ENCODE measurements at places on chromosomes 11 and 22.
A peak's percentile ranks its signal among the peaks of the same experiment; 100 is the strongest.

DNA sequence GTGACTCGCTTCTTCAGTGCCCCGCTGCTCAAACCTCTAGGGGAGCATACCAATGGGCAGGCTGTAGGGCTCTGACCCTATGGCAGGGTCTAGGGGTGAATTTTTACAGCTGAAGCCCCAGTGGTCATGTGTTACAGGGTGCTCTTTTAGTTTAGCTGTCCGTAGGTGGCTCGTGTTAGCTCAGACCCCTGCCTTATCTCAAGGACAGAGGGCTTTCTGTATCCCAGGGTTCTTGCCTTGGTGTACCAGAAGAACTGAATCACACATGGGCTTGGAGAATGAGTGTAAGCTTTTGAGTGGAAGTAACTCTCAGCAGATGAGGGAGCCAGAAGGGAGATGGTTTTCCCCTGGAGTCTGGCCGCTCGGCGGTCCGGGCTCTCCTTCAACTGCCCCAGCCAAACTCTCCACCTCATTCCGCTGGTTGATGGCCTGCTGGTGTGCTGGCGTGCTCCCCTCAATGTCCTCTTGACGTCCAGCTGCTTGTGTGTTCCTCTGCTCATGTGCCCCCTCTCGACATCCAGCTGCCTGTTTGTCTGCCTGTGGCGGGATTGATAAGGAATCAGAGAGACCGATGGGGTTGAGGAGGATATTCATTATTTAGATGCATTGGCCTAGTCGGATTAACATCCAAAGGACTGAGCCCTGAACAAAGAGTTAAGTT, 37.5 kb downstream of the BIRC2 start:
- peak overlapping the region; percentile 16 for H3K27ac ChIP-seq
- H3K36me3 ChIP-seq, result no peaks in the 10 kb centered on the region
- no peak for DNase-seq
- H3K4me1 ChIP-seq, result no peaks in the 10 kb centered on the region
- H3K4me3 ChIP-seq, result no peak overlapping the region
- no peaks in the 10 kb centered on the region for H3K27me3 ChIP-seq

DNA sequence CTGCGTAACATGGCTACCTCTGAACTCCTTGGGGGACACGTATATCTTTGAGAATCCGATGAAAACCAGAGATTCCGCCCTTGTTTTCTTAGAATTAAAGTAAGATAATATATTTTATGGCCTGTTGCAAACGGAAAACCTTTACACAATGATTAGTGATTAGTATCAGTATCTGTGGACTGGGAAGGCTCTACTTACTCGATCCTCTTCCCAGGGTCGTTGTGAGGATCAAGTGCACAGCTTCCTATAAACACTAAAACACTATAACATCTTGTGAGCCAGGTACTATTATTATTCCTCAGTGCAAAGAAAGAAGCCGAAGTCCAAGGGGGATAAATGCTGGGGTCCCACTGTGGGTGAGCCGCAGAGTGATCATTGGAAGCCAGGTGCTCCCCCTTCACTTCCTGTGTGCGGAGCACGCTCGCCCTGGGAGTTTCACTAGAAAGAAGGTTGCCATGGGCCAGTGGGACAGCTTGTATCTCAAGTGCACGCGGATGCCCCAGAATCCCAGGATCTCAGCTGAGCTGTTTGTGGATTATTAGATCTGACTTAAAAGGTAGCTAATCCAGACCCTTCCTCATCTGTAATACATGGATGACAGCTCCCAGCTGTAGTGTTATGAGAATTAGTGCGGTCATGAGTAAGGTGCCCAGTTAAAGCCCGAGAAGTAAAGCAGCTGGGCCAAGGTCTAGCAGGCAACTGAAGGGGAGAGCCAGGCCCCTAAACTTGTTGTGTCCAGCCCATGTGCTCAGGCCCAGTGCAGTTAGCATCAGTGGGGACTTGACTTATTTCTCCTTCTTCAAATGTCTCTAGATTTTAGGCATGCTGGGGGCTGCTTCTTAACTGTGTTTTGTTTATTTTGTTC, 839 bp downstream of the CBY1 start:
- DNase-seq, result no peak
- no peaks in the 10 kb centered on the region for H3K27me3 ChIP-seq
- peak overlapping the region; percentile 100 for H3K4me3 ChIP-seq
- H3K36me3 ChIP-seq, result no peaks in the 10 kb centered on the region

DNA sequence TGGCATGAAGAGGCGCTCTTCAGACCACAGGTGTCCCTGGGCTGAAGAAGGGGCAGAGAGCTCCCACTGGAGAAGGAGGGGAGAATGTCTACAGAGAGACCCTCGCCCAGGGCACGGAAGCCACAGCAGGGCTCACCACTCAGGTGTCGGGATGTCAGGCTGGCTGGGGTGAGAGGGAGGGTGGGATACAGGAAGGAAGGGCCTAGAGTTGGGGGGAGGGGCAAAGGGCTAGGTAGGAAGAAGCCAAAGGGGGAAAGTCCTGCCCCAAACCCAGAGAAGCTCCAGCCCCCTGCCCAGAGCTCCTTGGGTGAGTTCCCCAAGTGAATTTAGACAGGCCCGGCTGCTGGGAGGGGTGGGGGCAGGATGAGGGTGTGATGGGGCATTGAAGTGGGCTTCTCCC, 232.0 kb downstream of the CEP164 start:
- no peaks in the 10 kb centered on the region for H3K4me1 ChIP-seq
- H3K27me3 ChIP-seq, result no peaks in the 10 kb centered on the region
- H3K36me3 ChIP-seq, result no peaks in the 10 kb centered on the region

GRCh38 chr22:49306632-49307480, 520.8 kb downstream of the BRD1 start:
- no peaks in the 10 kb centered on the region for H3K27me3 ChIP-seq
- H3K36me3 ChIP-seq, result no peaks in the 10 kb centered on the region
- H3K4me1 ChIP-seq, result no peaks in the 10 kb centered on the region

DNA sequence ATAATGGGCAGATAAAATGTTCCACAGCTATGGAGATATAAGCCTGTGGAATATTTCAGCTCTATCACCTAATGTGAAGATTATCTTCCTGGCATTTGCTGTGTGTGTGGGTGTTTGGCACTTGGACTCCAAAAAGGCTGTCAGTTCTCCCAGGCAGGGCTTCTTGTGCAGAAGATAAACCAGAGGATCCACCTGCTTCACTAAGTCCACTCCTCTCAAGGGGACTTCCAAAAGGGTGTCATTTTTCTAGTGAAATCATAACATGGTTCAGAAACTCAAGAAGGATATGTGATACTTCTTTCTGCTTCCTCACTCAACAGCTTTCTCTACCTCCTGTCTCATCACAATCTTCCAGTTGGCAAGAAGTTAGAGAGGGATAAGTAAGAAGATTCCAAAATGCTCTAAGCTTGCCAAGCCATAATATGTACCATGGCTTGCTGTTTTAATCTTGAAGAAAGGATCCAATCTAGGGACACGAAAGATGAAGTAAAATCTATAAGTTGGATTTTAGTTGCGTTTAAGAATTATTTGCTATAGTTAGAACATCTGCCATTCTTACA, 206.2 kb upstream of the MTMR2 start:
- no peak overlapping the region for H3K27ac ChIP-seq
- DNase-seq, result no peak
- H3K27me3 ChIP-seq, result no peaks in the 10 kb centered on the region

GRCh38 chr11:14179116-14179820, 179.7 kb downstream of the RRAS2 start:
- no peak for DNase-seq
- H3K36me3 ChIP-seq, result no peaks in the 10 kb centered on the region
- no peak overlapping the region for H3K27ac ChIP-seq
- no peaks in the 10 kb centered on the region for H3K4me1 ChIP-seq

- H3K4me1 ChIP-seq, result no peaks in the 10 kb centered on the region
- no peak for DNase-seq
- no peak overlapping the region for H3K4me3 ChIP-seq
- H3K27ac ChIP-seq, result no peak overlapping the region
- H3K27me3 ChIP-seq, result no peaks in the 10 kb centered on the region
- no peaks in the 10 kb centered on the region for H3K36me3 ChIP-seq
Measured at GRCh38 chr22:45254789-45255278, 14.1 kb upstream of the KIAA0930 start.

DNA sequence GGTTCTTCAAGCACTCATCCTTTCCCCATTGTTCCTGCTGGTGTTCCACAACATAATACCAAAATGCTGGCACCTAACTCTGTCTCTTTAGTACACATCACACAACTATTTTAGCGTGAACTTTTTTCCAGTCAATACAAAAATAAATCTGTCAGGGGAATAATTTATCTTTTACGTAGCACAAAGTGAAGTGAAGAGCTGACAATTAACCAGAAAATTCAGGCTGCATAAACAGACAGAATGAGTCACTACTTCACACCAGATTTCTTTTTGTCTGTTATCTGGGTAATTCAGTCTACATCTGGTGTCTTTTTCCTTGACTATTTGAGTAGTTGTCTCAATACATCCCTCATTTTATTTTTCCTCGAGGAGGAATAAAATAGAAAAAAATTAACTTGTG, 7.9 kb upstream of the ETS1 start:
- no peak for DNase-seq
- H3K36me3 ChIP-seq, result no peaks in the 10 kb centered on the region
- H3K4me3 ChIP-seq, result no peak overlapping the region

DNA sequence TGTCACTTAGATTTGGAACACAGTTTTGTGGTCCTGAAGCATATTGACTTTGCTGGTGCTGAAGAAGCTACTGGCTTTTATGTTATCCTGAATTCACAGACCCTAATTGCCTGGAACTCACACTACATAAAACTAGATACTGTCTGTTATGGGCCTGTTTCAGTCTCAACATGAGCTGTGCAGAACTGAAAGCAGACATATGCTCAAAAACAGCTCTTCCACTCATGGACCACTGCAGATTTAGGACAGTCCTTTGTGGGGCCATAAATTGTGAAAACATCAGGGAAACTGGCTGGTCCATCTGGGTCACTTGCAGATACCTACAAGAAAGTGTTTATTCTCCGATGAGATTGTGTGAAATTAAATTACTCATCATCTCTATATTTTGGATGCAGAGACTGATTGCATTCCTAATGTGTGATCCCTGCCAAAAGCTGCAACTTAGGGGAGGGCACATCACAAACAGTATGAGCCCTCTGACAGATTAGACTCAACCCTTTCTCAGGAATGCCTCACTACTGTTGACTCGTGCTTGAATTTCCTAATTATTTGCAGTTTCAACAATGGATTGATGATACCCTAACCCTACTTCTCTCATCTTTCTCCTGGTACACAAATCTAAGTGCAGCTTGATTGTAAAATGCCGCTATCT, 10.2 kb upstream of the CLNS1A start:
- no peak for DNase-seq
- no peak overlapping the region for H3K4me3 ChIP-seq
- peaks cover 10% of the 10 kb centered on the region for H3K4me1 ChIP-seq
- no peaks in the 10 kb centered on the region for H3K36me3 ChIP-seq

- no peaks in the 10 kb centered on the region for H3K27me3 ChIP-seq
- H3K36me3 ChIP-seq, result no peaks in the 10 kb centered on the region
- peak overlapping the region; percentile 99 for H3K27ac ChIP-seq
- DNase-seq, result peak; percentile 39
Measured at GRCh38 chr11:72812604-72812966, 1.6 kb upstream of the ATG16L2 start.

- H3K27me3 ChIP-seq, result no peaks in the 10 kb centered on the region
- no peaks in the 10 kb centered on the region for H3K4me1 ChIP-seq
Measured at GRCh38 chr11:47406896-47407745, 1.3 kb upstream of the SLC39A13 start.

- H3K27ac ChIP-seq, result no peak overlapping the region
- no peaks in the 10 kb centered on the region for H3K36me3 ChIP-seq
- no peaks in the 10 kb centered on the region for H3K27me3 ChIP-seq
- H3K4me1 ChIP-seq, result no peaks in the 10 kb centered on the region
- DNase-seq, result no peak
Measured at GRCh38 chr11:107695446-107695845, 16.4 kb downstream of the SLN start.

- H3K27me3 ChIP-seq, result no peaks in the 10 kb centered on the region
- no peak for DNase-seq
- no peaks in the 10 kb centered on the region for H3K36me3 ChIP-seq
- H3K4me1 ChIP-seq, result no peaks in the 10 kb centered on the region
- H3K27ac ChIP-seq, result no peak overlapping the region
Measured at GRCh38 chr11:94776351-94777321, 8.5 kb downstream of the AMOTL1 start.

- no peaks in the 10 kb centered on the region for H3K4me1 ChIP-seq
- no peak for DNase-seq
- no peak overlapping the region for H3K4me3 ChIP-seq
- no peaks in the 10 kb centered on the region for H3K36me3 ChIP-seq
- H3K27ac ChIP-seq, result no peak overlapping the region
- no peaks in the 10 kb centered on the region for H3K27me3 ChIP-seq
Measured at GRCh38 chr22:19827341-19828034, 27.2 kb downstream of the GNB1L start.

DNA sequence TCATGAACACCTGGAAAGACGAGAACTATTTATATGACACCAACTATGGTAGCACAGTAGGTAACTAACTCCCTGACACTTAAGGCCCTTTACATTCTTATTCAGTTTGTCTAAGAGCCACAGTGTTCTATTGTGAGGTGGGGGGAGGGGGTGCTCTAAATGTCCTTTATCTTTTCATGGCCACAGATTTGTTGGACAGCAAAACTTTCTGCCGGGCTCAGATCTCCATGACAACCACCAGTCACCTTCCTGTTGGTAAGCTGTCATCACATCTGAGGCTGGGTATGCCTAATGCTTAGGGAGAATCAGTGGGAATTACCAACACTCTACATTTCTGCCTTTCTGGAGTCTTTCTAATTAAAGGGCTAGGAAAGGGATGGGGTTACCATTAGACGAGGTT, 30.7 kb downstream of the EHF start:
- no peaks in the 10 kb centered on the region for H3K27me3 ChIP-seq
- H3K36me3 ChIP-seq, result no peaks in the 10 kb centered on the region
- H3K4me1 ChIP-seq, result peaks cover 28% of the 10 kb centered on the region
- H3K27ac ChIP-seq, result no peak overlapping the region
- no peak overlapping the region for H3K4me3 ChIP-seq
- no peak for DNase-seq

GRCh38 chr11:77081976-77082836, 15.4 kb downstream of the CAPN5 start:
- H3K36me3 ChIP-seq, result peaks cover 7% of the 10 kb centered on the region
- peak overlapping the region; percentile 57 for H3K27ac ChIP-seq
- H3K27me3 ChIP-seq, result no peaks in the 10 kb centered on the region
- no peak overlapping the region for H3K4me3 ChIP-seq
- peaks cover 34% of the 10 kb centered on the region for H3K4me1 ChIP-seq
- DNase-seq, result no peak

- DNase-seq, result no peak
- no peaks in the 10 kb centered on the region for H3K27me3 ChIP-seq
- no peaks in the 10 kb centered on the region for H3K36me3 ChIP-seq
- no peak overlapping the region for H3K27ac ChIP-seq
- no peak overlapping the region for H3K4me3 ChIP-seq
Measured at GRCh38 chr11:95434489-95435057, 203.6 kb upstream of the SESN3 start.

Data from right lobe of liver (tissue), 6 donors.